ENCODE measurements at places on chromosomes 3 and 15.

DNA sequence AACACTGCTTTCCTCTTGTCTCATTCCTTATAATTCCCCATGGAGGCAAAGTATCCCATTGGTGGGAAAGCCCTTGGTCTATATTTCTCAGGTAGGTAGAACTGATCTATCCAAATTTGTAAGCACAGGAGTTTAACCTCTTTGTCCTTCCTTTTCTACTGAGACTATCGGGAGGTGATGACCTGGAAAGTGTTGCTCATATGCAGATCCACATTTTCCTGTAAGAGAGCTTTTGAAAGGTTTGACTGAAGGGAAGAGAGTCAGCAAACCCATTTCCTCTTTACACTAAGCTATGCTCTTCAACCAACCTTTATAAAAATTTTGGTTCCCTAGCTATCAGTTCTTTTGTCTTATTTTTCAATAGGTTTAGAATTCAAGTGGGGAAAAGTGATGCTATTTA lies 200.7 kb downstream of the TIGIT start:
- DNase-seq, result no peak

- DNase-seq, result no peak
Measured at GRCh38 chr15:70063980-70064379, 33.7 kb downstream of the TLE3 start.

GRCh38 chr15:44584162-44584749 lies 47.3 kb downstream of the EIF3J start:
- no peak for DNase-seq

DNA sequence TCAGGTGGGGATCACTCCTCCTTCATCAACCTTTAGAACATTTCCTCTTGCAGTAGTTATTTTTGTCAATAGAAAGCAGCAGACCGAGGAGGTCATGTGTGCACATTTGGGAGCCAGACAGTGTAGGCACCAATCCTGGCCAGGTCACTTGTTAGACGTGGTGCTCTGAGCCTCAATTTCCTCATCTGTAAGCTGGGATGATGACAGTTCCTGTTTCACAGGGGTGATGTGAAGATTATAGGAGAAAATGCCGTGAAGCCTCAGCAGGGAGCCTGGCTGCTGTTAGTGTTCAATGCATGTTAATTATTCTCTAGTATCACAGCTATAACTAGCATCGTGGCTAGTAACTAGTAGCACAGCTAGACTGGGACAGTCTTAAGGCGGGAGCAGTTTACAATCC lies 64.7 kb downstream of the ATP2B2 start:
- DNase-seq, result no peak

DNA sequence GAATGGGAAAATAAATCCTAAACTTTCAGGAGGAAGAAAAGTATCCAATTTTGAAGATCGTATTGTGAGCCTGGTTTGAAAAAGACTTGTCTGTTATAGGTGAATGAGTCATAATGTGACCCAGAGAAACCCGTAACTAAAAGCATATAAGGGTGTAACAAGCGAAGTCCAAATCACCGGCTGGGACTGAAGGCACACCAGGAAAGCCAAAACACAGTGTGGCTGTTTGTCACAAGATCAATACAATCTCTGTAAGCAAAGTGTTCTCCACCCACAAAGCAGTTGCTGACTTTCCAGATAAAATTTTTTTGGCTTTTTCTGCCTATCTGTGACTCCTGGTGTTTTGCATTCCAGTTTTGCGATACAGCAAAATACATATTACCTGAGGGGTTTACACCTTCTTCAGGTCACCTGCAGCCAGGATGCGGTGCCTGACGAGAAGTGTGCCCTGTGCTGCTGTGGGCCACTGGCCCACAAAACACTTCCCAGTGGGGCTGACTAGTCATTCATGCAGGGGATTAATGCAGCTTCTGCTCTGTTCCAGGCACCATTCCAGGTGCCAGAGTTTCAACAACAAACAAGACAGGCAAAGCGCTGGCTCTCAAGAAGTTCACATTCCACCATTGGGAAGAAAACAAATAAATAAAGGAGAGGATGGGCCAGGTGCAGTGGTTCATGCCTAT lies 14.4 kb downstream of the HES1 start:
- DNase-seq, result no peak

GRCh38 chr3:130529486-130530215 lies 12.7 kb downstream of the COL6A6 start:
- no peak for DNase-seq

- no peak for DNase-seq
Measured at GRCh38 chr3:58628823-58629562, 37.6 kb downstream of the FAM3D start.

- DNase-seq, result no peak
Measured at GRCh38 chr3:151395806-151396205, 11.3 kb upstream of the P2RY12 start.

- DNase-seq, result no peak
Measured at GRCh38 chr3:101228441-101228840, 91.9 kb downstream of the IMPG2 start.

- DNase-seq, result no peak
Measured at GRCh38 chr3:43522727-43523362, 99.0 kb downstream of the ANO10 start.

DNA sequence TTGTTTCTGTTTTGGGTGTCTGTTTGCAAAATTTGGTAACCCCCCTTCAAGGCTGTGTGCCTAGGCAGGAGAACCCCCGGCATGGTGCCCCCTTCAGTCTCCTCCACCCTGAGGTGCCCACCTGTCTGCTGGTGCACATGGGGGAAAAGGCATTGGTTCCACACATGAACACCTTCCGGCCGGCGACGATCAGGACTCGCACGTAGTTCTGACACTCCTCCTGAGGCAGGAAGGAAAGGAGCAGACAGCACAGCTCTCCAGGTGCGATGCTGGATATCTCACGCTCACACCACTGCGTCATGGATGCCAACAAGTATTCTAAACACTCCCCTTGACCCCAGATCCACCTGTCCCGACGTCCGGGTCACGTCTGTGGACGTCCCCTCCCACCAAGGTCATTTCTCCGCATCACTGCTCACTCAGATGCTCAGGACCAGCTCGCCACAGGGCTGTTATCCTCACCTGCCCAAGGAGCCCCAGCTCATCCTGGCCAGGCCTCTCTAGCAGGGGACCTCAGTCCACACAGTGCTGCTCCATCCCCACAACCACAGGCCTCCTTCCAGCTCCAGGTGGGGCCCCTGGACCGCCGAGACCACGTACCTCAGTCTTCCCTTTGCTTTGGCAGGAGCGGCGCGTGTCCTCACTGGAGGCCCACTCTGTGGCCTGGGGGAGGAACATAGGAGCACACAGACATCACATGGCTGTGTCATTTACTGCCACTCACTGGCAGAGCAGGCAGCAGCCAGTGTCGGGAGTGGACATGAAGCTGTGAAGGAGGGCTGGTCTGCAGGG lies 99.0 kb downstream of the SEMA5B start:
- peak; percentile 72 for DNase-seq

DNA sequence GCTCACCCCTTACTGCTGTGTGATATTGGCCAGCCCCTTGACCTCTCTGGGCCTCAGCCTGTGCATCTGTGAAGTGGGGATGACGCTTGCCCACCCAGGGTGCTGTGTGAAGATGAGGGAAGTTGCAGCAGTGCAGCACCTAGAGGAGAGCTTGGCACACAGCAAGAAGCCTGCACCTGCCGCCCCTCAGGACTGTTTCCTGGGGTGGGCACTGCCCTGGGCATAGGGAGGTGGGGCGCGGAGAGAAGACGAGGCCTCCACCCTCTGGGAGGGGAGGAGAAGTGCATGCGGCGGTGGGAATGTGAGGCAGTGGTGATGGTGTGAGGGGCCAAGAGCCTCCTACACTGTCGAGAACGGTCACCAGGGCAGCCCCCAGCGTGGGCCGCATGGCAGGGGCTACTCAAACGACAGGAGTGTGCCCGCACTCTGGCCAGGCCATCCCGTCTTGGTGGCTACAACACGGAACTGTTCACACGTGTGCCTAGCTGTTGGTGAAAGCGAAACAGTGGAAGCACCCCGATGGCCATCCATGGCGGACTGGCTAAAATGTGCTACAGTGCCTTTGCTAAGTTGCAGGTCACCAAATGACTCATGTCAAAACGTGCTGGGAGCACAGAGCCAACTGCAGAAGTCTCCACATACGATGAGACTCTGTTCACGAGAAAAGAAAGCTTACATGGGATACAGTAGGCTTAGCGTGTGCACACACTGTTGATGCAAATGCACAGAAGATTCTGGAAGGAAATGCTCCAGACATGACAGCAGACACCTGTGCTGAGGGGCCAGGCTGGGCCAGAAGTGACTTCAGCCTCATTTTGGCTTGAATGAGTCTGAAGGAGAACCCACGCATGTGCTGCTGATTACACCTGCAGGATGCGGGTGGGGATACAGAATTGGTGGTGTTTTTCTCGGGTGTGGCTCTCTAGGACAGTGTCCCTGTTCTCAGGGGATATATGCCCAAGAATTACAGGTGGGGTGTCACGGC lies 40.4 kb upstream of the IQSEC1 start:
- no peak for DNase-seq

GRCh38 chr3:189260556-189261493 lies 89.1 kb downstream of the TPRG1 start:
- no peak for DNase-seq
